ENCODE measurements at places on chromosomes 5 and 9.

DNA sequence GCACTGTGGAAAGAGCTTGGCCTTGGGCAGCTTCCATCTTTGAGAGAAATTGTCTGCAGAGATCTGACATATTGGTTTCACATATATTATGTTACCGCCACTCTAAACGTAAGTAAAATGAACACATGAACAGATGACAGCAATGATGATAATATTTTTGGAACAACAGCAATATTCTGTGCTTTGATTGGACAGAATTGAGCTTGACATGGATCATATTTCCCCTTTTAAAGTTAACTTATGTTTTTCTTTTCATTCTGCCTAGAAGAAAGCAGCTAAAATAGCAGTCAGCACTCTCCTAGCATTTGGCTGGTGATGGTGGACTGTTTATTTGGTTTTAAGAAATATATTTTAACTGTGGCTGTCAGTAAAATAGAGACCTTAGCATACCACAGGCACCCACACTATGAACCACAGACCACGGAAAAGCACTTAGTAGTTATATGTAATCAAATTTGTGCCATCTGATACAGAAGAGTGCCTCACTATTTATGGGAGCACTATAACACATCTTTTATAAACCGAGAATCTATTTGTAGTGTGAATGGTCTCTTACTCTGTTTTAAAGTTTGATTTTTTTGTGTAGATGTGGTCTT, 1.8 kb upstream of the CFAP95 start:
- no peak for DNase-seq

- no peak for DNase-seq
Measured at GRCh38 chr5:530001-530955, 6.0 kb upstream of the SLC9A3 start.

- DNase-seq, result no peak
Measured at GRCh38 chr9:79884546-79884945, 312.8 kb downstream of the TLE4 start.

- DNase-seq, result no peak
Measured at GRCh38 chr5:164560216-164560615, 1054.8 kb downstream of the MAT2B start.

DNA sequence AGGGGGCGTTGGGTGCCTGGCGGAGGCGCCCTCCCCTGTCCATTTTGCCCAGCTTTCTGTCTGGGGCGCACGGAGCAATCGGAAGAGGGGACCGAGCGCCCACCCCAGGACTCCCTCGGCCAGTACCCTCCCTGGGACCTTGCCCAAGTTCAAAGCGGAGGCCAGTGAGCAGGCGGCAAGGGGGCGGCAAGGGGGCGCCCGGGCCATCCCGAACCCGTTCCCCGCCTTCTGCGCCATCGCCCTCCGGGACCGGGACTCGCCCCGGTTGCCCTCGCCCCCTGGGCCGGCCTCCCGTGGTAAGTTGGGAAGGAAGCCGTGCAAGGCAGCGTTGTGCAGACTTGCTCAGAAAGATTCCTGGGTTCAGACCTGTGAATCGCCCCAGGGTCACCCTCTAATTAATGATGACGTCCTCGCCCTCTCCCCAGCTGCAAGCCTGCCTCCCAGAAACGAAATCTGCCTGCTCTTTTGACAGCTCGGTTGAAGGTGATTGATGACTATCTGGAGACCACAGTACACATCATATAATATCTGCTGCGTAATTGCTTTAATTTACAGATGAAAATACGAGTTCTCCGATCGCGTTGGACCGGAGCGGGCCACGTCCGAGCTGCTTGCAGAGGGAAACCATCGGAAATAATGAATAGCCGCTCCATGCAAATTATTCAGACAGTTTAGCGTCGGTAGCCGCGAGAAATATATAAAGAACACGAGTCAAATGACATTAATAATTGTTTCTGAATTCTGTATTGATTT, 1.4 kb upstream of the IRX4 start:
- DNase-seq, result no peak

DNA sequence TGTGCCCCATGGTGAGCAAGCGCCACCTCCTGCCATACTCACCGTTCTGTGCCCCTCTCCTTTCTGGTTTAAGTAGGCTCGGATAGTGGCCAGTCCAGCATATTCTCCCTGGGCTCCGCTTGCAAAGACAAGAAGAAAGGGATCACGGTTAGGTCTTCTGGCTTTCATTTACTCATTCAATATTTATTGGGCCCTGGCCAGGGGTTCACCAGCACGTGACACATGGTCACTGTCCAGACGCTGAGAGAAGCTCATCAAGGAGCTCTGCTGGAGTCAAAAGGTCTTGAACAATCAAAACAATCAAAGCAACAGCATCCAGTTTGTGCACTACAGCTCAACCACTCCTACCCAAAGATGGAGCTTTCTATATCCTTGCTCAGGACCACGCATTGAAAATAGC, 80.2 kb downstream of the GLDC start:
- no peak for DNase-seq

GRCh38 chr9:115211413-115212124, 93.6 kb upstream of the TNC start:
- DNase-seq, result peak; percentile 49

- DNase-seq, result no peak
Measured at GRCh38 chr9:127568618-127568970, 43.5 kb upstream of the STXBP1 start.

DNA sequence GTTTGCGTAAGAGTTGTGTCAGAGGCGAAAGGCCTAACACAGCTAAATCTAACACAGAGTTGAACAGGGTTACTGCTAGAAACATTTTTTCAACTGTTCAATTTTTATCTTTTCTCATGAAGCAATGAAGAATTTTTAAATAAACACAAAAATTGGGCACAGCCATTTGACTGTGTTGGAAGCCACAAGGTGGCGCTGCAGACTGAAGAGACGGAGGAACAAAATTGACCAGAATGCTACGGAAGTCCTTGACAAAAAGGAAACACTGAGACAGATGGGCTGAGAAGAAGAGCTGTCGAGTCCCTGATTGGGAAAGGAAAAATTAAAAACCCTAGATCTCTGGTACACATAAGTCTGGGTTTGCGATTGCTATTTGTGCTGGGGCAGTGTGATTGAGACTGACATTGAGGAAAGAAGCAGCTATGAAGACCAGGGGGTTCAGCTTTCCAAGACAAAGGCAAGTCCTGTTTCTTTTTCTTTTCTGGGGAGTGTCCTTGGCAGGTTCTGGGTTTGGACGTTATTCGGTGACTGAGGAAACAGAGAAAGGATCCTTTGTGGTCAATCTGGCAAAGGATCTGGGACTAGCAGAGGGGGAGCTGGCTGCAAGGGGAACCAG, at the start of gene PCDHB9:
PCDHB9 (plus strand) TSS at position 265 of the 616 bp plus-strand sequence; CDS start at position 423, 158 bp downstream.
- DNase-seq, result no peak

- no peak for DNase-seq
Measured at GRCh38 chr5:7869474-7870136, 657 bp downstream of the MTRR start.

All from AG09319 (cell line).